ENCODE measurements at places on chromosomes 7 and 10. TPM values are rescaled to one million over a fixed set of nuclear protein-coding genes. Genes with fewer than 3 reads are reported as not detected.

KCND2 gene
- total RNA-seq = not detected

HTR5A gene
- total RNA-seq = not detected

NRG3 gene
- total RNA-seq = not detected

EPO gene
- total RNA-seq = not detected

ARID5B gene
- total RNA-seq = 2.1 TPM

AKR1C4 gene
- total RNA-seq = not detected

SNX8 gene
- 121 TPM for total RNA-seq

ZPBP gene
- not detected for total RNA-seq
